Motor neuron (in vitro differentiated cells): ENCODE measurements at places on chromosomes 2 and 18.

DNA sequence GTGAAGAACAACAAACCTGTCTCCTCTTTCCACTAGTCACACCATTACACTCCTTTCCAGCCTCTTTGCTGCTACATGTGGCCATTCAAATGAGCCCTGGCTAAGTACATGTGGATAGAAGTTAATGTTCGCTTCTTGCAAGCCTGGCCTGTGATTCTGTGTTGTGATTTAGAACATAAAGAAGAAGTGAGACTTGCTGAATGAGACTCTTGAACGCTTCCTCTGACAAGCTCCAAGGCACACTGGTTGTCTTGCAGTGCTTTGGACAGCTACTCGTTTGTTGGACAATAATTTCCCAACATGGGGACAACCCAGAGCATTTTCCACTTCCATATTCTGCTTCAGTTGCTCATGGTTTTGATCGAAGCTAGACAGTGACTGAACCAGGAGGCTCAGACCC lies 57.3 kb downstream of the CCDC74A start:
- no peak for ATAC-seq

DNA sequence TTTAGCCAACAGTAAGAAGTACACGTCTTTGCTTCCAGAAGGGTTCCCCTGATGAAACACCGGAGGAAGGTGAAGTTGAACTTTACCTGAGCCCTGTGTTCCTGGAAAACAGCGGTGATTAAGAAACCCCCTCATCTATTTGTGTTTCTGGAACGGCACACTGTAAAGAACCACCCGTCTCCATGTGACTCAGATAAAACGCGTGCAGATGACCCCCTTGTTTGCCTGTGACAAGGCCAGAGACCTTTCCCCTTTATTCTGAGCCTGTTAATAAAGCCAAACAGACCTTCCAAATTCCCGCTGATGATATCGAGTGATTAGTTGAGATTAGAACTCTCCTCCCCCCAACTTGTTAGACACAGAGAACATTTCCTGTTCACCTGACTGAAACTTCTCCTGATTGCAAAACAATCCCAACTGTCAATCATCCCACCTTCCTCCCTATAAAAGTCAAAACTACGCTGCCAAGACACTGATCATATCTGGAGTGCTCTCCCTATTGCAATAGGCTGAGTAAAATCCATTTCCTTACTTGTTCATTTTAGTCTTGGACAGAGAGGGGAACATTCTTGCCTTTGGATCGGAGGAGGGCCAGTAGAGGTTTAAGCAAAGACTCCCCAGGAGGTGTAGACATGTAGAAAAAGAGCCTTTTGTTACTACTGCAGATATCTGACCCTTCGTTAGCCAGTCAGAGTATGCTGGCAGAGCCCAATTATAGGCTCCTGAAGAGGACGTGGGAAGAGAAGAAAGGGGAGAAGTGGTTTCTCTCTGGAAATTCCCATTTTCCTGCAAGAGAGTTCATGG lies 914 bp upstream of the IWS1 start:
- peak; percentile 5 for ATAC-seq

DNA sequence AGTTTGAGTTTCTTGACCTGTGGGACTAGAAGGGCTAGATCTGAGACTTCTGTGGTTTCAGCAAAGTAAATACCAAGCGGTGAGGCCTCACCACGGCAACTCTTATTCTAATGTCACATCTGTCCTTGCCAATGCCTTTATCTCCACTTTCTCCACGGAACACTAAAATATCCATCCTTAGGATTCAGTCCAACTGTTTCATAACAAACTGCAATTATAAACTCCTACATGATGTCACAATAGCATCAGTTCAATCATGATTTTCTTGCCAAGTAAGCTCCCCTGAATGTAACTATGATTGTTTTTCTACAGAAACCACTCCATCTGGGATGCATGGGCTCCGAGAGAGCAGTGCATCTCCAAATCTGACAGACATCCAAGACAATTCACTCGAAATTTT lies 79.6 kb downstream of the LRATD1 start:
- ATAC-seq, result no peak

DNA sequence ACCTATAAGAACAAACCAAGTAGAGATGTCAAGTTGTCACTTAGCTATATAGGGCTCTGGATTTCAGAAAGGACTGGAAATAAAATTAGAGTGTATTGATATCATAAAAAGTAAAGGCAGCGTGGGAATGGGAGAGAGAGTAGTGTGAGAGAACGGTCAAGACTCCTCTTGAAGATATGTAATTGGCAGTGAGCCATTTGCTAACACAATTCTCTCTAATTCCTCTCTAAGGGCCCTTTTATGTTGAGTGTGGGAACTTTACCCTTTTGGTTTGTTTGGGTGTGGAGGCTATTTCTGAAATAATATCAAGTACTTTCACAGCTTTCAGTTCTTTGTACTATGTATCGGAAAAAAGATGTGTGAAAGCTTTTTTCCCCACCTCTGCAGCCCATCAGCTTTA lies 196.8 kb downstream of the LRRTM4 start:
- ATAC-seq, result no peak

DNA sequence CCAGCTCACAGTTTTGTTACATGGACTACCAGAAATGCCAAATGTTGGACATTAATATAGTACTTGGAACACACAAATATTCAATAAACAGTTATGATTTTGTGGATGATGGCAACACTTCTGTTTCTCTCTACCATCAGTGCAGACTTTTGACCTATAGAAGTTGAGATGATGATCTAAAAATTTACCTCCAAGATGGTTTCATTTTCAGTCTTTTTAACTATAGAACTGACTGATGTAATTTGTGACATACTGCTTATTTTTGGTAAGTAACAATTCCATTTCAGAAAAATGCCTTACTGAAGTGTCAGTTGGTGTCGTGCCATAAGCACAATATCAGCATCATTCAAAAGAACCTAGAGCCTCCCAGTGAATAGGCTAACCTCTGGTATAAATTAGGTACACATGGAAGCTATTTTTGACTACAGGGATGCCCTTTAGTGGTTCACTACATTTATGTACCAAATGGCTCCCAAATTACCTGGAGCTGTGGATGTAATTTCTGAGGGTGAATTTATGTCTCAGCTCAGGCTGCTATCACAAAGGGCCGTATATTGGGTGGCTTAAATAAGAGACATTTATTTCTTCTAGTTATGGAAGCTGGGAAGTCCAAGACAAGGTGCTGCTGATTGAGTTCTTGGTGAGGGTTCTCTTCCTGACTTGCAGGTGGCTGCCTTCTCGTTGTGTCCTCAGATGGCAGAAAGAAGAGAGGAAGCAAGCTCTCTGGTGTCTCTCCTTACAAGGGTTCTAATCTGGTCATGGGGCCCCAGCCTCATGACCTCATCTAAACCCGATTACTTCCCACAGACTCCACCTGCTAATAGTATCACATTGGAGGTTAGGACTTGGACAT lies 66.5 kb downstream of the ALPK2 start:
- ATAC-seq, result no peak

- ATAC-seq, result peak; percentile 68
Observed at GRCh38 chr2:206693399-206694137, 24.6 kb downstream of the DYTN start.

DNA sequence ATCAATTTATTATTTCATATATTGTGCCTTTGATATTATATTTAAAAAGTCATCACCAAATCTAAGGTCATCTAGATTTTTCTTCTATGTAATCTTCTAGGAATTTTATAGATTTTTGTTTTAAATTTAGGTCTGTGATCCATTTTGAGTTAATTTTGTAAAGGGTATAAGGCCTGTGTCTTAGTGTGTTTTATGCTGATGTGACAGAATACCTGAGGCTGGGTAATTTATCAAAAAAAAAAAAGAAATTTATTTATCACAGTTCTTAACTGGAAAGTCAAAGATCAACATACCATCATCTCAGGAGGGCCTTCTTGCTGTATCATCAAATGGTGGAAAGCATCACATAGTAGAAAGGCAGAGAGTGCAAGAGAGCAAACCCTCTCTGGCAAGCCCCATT lies 216.2 kb downstream of the PDE1A start:
- no peak for ATAC-seq

GRCh38 chr2:99662761-99663341 lies 173.0 kb upstream of the REV1 start:
- peak; percentile 97 for ATAC-seq

DNA sequence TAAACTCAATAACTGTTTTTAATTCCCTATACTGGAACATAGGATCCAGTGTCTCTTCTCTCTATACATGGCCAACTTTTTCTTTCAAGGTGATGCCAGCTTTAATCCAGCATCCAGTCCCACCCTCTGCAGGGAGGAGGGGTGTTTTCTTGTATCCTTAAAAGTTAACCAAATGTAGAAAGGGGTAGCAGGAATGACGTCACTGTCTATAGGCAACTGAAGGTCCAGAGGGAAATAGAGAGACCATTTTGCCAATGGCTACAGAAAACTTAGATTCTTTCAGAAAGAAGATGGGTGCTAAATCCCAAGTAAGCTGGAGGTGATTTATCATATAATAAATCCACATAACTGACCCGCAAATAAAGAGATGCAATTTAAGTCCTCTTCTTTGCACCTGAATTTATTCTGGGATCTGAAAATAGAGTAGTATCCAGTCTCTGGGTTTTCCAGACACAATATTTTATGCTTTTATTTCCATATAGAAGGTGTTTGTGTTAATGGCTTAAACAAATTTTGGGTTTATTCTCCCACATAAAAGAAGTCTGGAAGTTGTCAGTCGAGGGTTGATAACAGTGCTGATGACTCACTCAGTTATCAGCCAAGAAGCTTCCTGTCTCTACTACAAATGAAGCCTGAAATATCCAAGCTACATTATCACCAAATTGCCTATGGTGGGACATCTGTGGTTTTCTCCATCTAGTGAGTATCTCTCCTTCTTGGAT lies 5.7 kb upstream of the DNER start:
- no peak for ATAC-seq

GRCh38 chr2:52934323-52934898 lies 833.2 kb upstream of the CHAC2 start:
- no peak for ATAC-seq

DNA sequence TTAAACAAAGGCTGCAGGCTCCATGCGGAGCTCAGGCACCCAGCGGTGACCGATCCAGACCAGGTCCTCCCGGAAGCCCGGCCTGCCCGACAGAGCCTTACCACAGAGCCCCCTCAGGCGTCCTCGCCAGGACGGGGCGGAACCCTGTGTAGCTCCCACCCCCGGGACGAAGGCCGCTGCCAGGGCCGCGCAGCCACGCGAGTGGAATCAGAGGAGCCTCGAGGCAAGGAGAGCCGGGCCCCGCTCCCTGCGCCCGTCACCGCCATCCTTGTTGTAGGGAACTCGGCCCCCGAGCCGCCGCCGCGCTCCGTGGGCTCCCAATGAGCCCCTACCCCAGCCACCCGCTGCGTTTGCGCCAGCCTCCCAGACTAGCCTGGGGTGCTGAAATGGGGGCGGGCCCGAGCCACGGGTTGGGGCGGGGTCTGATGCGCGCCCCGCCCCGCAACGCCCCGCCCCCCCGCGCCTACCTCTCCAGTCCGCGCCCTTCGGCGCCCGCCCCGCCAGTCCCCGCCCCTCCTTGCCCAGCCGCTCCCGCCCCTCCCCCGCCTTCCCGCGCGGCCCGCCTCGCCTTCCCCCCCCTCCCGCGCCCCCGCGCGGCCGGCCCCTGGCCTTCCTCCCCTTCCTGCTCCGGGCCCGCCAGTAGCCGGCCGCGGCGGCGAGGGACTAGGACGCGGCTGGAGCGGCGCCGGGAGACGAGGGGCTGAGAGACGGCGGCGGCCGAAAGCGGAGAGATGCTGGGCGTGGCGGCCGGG lies at the start of gene LIMS1:
Gene LIMS1 (plus strand): TSS at position 639 of the 752 bp plus-strand sequence. CDS start 93 bp downstream, at position 732.
- peak; percentile 89 for ATAC-seq

DNA sequence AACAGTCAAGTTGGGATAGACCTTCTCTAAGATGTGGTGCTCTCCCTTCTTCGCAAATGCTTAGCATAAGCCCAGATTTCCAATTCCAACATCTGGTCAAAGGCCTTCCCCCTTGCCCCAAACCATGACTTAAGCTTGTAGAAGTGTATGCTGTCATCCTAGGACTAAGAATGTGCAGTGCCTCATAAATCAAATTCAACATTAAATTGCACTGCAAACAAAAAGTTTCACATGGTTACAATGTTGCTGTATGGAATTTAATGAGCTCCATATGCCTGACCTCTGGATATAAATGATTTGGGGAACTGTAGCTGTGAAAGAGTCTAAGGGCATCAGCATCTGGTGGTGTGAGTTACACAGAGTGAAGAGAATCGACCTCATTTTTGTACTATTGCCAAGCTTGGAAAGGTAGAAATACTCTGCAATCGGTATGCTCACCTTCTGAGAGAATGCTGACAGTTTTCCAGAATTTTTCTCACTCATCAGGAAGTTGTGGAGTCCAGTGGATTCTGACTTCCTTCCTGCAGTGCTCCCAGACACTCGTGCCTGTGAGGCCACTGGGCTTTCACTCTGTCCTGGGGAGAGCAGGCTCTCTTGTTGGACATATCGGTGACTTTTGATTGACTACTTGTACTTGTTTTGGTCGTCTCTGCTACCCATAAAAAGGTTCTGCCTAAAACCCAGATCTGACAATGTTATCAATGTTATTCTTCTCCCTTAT lies 40.6 kb downstream of the FASTKD2 start:
- no peak for ATAC-seq

GRCh38 chr2:14263053-14263452 lies 369.5 kb upstream of the LRATD1 start:
- ATAC-seq, result no peak

DNA sequence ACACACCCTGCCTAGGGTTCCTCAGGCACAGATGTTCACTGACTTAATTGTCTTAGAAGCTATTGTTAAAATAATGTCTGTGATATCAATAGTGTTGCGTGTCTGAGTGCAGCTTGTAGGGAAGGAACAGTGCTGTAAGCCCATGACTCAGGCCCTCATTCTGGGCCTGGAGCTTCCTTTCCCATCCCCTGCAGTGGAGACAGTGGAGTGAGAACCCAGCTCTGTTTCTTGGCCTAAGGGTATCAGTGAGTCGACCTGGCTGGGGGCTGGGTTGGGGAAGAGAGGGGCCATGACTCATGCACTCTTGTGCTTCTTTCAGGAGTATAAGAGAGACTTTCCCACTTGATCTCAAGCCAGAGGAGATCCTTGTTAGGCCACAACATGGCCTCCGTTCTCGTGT lies 106.8 kb downstream of the HRH4 start:
- no peak for ATAC-seq

DNA sequence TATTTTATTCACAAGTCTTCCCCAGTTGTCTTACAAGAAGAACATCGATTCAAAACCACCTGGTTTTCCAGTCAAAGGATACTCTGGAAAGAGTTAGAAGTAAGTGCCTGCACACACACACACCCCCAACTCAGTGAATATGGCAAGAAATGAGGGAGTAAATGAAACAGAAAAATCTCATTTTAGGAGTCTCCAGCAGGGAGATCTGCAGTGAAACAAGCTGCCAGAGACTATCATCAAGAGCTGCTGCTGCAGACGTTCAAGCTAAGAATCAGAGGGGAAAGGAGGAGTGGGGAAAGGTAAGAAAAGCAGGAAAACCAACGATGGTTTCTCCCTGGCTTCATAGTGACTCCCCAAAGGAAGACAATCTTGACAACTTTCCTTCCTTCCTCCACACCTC lies 2.4 kb downstream of the ALK start:
- ATAC-seq, result no peak

- ATAC-seq, result no peak
Observed at GRCh38 chr2:126715576-126716406, 59.8 kb downstream of the GYPC start.

GRCh38 chr2:64918220-64918886 lies 70.8 kb upstream of the SLC1A4 start:
- ATAC-seq, result no peak

- ATAC-seq, result no peak
Observed at GRCh38 chr2:35495182-35495581, 860.4 kb upstream of the CRIM1 start.
